ENCODE measurements at places on chromosomes 16 and 17.

DNA sequence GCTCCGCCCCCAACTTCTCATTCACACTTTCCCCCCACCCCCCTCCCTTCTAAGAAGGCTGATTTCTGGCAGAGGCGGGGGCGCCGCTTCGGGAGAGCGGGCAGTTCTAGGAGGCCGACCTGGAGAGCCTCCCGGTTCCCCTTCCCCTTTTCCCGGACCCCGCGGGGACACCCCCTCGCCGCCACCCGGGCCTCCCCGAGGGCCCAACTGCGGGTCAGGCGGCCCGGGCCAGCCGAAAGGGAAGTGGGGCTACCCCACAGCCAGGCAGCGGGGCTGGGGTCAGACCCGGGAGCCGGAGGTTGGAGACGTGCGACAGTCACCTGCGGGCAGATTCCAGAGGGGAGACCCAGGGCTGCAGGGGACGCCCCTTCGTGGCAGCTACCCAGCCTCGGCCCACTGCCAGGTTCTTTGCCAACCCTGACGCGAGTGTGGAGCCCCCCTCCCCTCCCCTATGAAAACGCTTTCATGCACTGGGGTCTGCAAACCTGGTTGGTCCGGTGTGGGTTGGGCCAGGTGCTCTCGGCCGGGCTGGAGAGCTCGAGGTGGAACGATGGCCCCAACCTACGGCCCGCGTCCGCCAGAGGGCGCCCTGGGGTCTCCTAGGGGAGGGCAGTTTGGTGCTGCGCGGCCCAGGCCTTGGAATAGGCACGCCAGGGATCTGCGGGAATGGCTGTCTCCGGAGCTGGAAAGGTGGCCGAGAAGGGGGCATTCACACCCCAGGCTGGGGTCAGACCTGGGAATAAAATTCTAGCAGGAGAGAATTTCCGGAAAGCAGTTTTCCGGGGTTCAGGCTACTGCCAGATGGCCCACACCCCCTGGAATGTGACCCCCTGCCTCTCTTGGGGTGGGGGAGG lies 721 bp upstream of the SOCS3 start:
- peak; percentile 82 for DNase-seq

- DNase-seq = no peak
Measured at GRCh38 chr16:5972747-5973146, 875.2 kb upstream of the EEF2KMT start.

- no peak for DNase-seq
Measured at GRCh38 chr16:3873482-3874173, 6.9 kb downstream of the CREBBP start.

DNA sequence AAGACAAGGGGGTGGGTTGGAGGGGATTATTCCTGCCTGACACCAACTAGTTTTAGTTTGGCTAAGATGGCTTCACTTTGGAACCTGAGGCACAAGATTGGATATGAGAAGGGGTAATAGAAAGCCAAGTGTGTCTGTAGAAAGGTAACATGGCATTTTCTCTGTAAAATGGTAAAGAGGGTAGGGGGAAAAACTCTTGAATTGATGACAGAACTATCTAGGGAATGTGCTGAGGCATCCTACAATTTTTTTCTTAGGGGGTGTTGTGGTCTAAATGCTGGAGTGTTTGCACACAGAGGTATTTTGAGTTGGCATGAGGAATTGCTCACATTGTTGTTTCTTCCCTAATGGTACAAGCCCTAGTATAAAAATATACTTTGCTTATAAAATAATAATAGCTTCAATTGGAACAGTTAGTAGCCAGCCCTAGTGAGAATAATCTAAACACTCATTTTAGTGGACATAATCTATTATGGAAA lies 25.8 kb downstream of the YPEL2 start:
- no peak for DNase-seq

DNA sequence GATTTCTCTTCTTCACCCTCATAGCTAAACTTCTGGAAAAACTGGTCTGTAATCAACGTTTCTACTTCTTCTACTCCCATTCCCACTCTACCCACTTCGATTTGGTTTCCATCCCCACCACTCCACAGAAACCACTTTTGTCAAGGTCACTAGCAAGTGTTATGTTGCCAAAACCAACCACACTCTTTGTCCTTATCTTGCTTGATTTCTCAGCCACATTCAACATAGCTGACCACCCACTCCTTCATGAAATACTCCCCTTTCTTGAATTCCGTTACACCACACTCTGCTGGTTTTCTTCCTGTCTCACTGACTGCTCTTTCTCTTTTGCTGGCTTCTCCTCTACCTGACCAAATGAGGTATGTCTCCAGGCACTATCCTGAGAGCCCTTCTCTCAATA lies 11.9 kb downstream of the IKZF3 start:
- DNase-seq = no peak

DNA sequence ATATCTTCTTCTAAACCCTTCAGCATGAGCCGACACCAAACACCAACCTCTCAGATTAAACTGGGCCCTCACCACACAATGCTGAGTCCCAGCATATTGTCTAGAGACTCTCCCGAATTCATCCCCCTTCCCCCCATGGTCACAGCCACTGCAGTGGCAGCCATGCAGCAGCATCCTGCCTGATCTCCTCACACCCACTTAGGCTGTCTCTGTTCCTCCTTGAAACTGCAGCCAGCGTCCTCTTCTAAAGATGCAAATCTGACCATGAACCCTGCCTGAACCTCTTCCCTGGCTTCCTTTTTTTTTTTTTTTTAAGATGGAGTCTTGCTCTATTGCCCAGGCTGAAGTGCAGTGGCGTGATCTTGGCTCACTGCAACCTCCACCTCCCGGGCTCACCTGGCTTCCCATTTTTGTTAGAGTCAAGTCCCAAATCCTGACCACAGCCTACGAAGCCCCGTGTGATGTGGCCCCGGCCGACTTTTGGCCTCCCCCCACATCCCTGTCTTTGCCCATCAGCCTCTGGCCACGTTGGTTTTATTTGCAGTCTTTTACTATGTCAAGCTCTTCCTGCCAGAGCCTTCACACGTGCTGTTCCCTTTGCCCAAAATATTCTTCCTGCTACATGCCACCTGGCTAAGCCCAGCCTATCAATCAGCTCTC lies 2.8 kb downstream of the FA2H start:
- DNase-seq = no peak

DNA sequence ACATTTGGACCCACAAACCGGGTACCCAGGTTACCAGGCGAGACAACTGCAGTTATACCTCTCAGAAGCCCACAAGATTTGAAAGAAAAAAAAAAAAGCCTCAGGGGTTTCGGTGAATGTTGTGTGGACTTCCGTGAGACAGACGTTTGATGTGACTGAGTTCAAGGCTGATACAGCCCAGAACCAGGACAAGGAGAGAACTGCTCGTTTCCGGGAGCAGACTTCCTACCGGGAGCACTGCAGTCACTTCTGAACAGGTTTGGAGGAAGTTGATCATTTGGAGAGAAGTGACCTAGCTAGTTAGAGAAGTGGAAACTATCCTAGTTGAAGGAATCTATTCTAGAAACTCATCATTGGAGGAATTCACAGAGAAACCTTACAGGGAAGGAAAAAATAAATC lies 847 bp downstream of the CKLF start:
- peak; percentile 24 for DNase-seq

- DNase-seq = peak; percentile 91
Measured at GRCh38 chr16:87895641-87896141, 26.4 kb upstream of the SLC7A5 start.

DNA sequence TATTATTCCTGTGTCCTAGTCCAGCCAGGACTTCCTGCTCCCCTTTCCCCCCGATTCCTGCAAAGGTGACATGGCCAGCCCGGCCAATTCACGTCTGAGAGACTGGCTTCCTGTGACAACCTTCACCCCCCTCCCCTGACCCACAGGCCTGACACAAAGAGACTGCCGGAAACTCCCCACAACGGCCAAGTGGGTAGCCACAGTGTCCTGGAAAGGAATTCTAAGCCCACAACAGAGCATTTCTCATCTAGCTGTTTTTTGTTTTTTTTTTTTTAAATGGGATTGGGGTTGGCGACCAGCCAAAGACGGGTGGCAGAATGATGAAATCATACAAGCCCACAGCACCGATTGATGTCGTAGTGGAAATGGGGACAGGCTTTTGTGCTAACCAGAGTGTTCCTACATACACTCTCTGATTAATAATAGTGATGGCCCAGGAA lies 2.8 kb upstream of the XAF1 start:
- DNase-seq = peak; percentile 57

DNA sequence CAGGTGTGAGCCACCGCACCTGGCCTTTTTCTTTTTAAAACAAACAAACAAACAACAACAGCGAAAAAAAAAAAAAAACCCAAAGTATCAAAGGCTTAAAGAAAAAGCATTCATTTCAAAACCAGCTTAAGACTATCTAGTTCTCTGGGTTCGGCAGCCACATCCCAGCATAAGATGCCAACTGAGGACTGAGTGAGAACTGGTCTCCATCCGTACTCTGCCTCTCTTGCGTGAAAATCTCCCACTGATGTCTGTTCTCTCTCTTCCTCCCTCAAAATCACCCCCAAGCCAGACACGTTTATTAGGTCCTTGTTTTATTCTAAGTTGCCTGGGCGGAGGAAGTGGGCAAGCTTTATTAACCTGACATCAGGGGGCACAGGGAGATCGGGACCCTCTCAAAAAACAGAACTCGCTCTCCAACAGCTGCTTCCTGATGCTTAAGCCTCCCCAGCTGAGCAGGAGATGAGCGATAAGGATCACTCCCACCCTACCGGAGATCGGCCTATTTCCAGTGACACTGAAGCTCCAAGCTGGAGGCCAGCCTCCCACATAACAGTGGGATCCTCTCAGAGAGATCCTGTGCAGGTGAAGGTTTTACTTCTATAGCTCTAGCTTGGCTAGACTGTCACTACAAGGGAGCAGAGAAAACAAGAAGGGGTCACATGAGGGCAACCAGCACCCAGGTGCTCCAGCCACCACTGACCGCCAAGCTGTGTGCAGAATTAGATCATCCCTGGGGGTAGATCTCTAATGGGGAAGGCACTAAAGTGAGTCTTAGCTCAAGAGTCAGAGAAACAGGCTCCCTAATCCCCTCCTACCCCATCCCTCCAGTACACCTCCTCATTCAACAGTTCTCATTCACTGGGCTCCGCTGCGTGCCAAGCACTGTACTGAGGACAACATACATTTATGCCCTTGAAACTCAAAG lies 13.6 kb downstream of the CDC42EP4 start:
- no peak for DNase-seq

GRCh38 chr16:68074850-68075555 lies 10.2 kb upstream of the NFATC3 start:
- peak; percentile 77 for DNase-seq

DNA sequence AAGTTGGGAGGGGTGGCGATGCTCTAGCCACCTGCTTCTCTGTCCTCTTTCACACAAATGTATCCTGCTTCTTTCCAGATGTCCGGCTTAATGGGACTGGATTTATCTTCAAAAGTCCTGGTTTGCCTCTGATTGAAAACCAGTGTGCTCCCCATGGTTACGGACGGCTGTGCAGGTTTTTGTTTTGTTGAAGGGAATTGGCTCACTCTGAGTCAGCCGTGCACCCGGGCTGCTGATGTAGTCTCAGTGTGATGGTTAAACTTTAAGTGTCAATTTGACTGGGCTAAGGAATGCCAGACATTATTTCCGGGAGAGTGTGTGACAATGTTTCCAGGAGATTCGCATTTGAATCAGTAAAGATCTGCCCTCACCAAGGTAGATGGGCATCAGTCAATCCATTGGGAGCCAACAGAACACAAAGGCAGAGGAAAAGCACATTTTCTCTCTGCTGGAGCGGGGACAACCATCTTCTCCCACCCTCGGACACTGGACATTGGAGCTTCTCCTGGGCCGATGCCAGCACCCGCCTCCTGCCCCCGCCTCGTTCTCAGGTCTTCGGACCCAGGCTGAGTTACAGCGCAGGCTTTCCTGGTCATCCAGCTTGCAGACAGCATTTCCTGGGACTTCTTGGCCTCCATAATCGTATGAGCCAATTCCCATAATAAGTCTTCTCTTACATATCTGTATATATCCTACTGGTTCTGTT lies 126.9 kb upstream of the TNRC6C start:
- no peak for DNase-seq

DNA sequence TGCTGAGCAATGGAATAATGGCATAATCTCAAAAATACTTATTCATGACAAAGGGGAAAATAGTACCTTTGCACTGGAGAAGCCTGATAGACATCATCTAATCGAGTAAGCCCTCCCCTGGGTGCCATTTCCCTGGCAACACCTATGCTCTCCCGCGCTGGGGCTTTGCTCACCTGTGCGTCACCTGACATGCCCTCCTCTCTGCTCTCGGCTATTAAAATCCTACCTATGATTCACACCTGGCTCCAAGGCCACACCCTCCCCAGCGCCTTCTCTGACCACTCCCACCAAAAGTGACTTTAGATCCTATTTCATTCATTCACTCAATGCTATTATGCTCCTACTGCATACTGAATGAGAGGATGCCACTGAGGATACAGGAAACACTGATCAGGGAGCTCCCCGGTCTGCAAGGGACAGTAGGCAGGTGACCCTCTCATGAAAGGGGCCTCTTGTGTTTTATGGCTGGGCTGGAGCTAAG lies 83.9 kb downstream of the NT5M start:
- DNase-seq = no peak

GRCh38 chr16:75107505-75107904 lies 9.1 kb downstream of the LDHD start:
- no peak for DNase-seq

DNA sequence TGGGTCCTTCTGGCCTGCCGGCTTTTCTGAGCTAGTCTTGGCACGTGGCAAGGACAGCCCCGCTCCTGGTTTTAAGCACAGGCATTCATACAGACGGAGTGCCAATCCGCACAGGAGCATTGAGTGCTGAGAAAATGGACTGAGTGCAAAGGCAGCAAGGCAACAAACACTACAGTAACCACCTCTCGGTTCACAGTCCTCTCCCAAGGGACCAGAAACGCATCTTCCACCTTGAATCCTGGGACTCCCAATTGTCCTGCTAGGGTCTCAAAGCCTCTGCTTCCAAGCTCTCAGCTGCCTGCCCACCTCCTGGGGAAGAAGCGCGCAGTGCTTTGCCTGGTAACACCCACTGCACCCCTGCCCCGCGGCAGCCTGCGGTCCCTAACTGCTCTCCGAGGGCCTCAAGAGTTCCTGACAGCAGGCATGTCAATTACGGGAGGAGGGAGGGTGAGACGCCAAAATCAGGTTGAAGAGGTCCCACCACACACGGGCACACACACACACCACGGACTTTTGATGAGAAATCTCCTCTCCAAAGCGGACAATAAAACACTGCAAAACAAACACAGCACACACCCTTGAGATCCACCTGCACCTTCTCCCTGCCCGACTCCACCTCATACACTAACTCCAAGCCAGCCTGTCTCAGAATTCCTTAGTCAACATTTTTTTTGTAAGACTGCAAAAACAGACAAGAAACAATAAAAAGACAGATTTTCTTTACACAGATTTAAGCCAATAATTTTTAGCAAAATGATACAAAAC lies 15.0 kb downstream of the SLC16A3 start:
- no peak for DNase-seq

- no peak for DNase-seq
Measured at GRCh38 chr16:85492295-85492864, 120.7 kb upstream of the GSE1 start.

GRCh38 chr17:19660219-19660870 lies 11.8 kb downstream of the ALDH3A2 start:
- no peak for DNase-seq

GRCh38 chr16:9976601-9977000 lies 205.6 kb downstream of the GRIN2A start:
- DNase-seq = no peak
